ENCODE measurements at places on chromosomes 6 and 20. TPM values are rescaled to one million over a fixed set of nuclear protein-coding genes. Genes with fewer than 3 reads are reported as not detected.

OXT gene
- total RNA-seq, result not detected

GJA10 gene
- total RNA-seq, result not detected

PRL gene
- total RNA-seq, result not detected

HRH3 gene
- total RNA-seq, result not detected

DUSP15 gene
- total RNA-seq, result 0.26 TPM

ELOVL4 gene
- 0.13 TPM for total RNA-seq

LHFPL5 gene
- not detected for total RNA-seq

CCN5 gene
- not detected for total RNA-seq

CFB gene
- 0.51 TPM for total RNA-seq

KIF6 gene
- 0.13 TPM for total RNA-seq

SUN5 gene
- not detected for total RNA-seq

RAET1L gene
- total RNA-seq, result not detected

DDR1 gene
- total RNA-seq, result 4.0 TPM

TBC1D32 gene
- total RNA-seq, result 2.3 TPM

MDFI gene
- 56.9 TPM for total RNA-seq

SLC17A4 gene
- not detected for total RNA-seq

MED23 gene
- 28.6 TPM for total RNA-seq

GPR6 gene
- total RNA-seq, result not detected

SMLR1 gene
- total RNA-seq, result not detected

DST gene
- 179 TPM for total RNA-seq

SNTA1 gene
- 6.2 TPM for total RNA-seq

MAFB gene
- 8.0 TPM for total RNA-seq

SLC17A9 gene
- 6.2 TPM for total RNA-seq

ZBP1 gene
- total RNA-seq, result not detected

C6orf141 gene
- 45.5 TPM for total RNA-seq

C6orf15 gene
- not detected for total RNA-seq

EPPIN gene
- total RNA-seq, result not detected

CLPSL1 gene
- total RNA-seq, result not detected

PDYN gene
- not detected for total RNA-seq

KCNQ5 gene
- not detected for total RNA-seq

GLP1R gene
- not detected for total RNA-seq

SLC22A1 gene
- not detected for total RNA-seq

OPRL1 gene
- total RNA-seq, result 2.7 TPM

TBX18 gene
- total RNA-seq, result 1.2 TPM

GSTA1 gene
- total RNA-seq, result not detected

All from dermis microvascular lymphatic vessel endothelial cell (primary cell).